ENCODE measurements at places on chromosomes 1 and 21.

DNA sequence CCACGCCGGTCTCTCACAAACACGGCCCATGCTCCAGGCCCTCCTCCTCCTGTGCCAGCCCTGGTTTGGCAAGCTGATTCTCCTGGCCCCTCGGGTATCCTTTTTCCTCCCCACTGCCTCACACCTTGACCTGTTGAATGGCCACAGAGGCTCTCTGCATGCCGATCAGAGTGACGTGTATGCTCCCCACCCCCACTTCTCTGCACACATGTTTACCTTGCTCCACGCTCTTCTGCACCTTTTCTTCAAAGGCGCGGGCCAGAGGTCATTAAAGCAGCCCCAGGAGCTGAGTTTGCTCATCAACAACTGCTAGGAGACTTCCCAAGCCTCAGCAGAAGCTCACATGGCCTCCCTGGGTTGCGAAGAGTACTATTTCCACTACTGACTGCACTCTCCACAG is 139.3 kb upstream of the EDN2 start:
- no peak for DNase-seq

DNA sequence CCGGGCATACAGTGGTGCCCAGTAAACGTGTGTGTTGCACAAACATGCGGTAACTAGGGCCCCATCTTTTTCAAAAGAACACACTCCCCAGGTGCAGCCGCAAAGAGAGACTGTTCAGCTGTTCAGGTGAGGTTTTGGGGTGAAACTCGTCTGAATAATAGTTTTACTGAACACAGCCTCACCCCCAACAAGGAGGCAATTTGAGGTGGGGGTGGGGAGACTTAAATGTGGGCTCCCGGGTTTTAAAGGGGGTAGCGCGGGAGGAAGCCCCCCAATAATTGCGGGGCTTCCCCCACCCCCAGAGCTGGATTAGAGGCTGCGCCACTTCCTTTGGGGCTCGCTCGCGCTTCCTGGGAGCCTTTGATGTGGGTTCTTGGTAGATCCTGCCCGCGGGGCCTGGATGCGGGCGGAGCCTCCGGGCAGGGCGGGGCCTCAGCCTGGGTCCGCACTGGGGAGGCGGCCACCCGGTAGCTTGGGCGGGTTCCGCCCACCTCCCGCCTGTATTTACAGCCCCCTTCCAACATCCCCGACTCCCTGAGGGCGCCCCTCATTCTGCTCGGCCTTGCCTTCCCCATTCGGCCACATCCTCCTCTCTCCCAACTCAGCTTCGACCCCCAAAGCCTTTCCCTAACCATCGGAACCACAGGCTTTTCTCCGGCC is 6.4 kb upstream of the EPHA2 start:
- no peak for DNase-seq

DNA sequence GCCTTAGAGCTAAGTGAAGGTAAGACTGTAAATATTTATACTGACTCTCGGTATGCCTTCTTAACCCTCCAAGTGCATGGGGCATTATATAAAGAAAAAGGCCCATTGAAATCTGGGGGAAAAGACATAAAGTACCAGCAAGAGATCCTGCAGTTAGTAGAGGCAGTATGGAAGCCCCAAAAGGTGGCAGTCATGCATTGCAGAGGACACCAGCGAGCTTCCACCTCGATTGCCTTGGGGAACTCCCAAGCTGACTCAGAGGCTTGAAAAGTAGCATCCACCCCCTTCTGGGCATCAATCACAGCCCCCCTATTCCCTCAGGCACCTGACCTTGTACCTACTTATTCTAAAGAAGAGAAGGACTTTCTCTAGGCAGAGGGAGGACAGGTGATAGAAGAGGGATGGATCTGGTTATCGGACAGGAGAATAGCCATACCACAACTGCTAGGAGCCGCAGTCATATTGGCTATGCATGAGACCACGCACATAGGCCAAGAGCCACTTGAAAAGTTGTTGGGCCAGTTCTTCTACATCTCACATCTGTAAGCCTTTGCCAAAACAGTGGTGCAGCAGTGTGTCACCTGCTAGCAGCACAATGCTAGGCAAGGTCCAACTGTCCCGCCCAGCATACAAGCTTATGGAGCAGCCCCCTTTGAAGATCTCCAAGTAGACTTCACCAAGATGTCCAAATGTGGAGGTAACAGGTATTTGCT is 19.4 kb downstream of the PLA2G2F start:
- DNase-seq: no peak

- DNase-seq: no peak
Measured at GRCh38 chr1:160682983-160683865, 28.4 kb downstream of the CD48 start.

- no peak for DNase-seq
Measured at GRCh38 chr1:75125161-75125726, 8.9 kb upstream of the LHX8 start.

All from T1000 (cell line).